ENCODE measurements at places on chromosomes 2 and 18.

GRCh38 chr18:58541789-58542425, 87.0 kb downstream of the ALPK2 start:
- DNase-seq, result peak; percentile 67

- peak; percentile 10 for DNase-seq
Measured at GRCh38 chr2:90207454-90208058, 1516.1 kb downstream of the RPIA start.

- peak; percentile 27 for DNase-seq
Measured at GRCh38 chr2:85886590-85886989, 2.2 kb downstream of the ST3GAL5 start.

GRCh38 chr2:113098041-113098440, 29.4 kb upstream of the IL1RN start:
- DNase-seq, result no peak

GRCh38 chr2:38526195-38526594, 76.5 kb downstream of the HNRNPLL start:
- no peak for DNase-seq

DNA sequence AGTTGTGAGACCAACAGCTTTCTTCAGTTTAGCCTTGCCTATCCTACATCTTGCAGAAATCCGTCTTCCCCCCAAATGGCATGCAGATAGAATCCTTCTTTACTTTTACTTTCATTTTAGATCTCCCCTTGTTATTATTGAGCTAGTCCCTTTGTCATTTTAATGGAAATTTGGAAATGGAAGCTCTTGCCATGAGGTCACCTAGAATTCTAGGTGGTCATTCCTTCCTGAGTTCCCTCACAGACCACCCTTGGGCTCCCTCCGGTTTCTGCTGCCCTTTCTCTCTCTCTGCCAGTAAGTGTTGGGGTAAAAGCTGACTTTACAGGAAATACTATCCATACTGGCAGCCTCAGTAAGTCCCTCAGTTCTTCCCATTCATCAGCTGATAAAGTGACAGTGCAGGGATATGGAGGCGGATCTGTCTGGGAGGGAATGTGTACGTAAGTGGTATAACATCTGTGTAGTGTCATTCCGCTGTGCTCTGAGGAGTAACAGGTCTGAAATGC, 30.2 kb downstream of the ARHGAP25 start:
- DNase-seq, result no peak

Data from eye (tissue), 1 donor.